ENCODE measurements at places on chromosomes 1 and 21.

DNA sequence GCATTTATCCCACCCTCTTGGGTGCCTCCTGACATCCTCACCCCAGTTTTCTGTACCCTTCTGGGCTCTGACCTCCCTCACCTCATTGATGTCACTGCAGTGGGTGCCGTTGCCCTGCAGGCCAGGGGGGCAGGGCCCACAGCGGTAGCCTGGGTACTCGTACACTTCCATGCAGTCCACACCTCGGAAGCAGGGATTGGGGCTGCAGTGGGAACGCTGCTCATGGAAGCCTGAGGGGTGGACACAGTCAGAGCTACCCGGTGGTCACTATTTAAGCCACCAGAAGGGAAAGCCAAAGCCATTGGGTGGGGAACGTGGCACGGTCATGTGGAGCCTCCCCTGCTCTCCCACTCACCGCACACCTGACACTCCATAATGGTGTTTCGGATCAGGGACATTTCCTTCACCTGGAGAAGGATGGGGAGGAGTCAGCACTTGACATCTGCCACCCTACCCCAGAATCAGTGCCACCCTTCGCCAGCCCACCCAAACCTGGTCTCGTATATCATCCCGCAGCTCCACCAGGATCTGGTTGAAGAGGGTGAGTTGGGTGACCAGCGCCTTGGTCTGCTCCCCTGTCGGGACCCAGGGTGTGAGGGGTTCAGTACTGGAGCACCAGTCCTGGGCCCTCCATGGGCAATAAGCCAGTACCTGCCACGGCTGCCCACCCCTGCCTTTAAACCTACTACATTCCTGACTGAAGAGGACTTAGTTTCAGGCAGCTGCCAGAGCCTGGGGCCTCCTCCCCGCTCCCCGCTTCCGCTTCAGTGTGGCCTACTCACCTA, 4.8 kb downstream of the THBS3 start:
- no peak for DNase-seq

DNA sequence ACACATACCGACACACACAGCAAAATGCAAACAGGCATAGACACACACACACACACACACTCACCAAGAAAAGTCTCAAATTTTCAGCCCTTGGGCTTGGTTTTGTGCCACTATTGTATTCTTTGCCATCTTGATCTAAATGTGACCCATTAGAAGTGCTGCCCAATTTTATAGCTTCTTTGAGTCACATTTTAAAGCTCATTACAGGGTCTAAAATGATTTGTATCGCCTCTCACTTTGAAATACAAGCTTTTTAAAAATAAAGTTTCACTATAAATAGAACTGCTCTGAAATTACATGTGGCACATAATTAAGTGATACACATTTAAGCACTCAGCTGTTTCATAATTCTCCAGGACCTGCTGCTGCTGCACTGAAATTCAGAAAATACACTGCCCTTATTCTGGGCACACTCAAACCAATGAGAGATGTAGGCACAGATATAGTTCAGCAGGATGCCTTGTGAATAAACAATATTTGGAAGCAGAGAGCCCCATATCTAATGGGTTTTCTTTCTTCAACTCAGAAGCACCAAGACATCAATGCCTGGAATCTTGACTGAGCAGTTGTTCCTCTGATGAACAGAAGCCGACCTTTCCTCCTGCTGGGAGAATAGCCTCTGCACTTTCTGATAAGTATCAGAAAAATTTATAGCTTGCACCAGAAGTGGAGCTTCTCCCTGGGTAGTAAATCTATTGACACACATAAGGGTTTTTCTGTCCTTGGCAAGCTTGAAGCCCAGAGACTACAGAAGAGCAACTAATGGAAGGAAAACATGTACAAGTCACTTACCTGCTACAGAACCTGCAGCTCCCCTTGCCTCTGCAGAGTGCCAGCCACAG, 37.0 kb upstream of the PLPPR4 start:
- no peak for DNase-seq

DNA sequence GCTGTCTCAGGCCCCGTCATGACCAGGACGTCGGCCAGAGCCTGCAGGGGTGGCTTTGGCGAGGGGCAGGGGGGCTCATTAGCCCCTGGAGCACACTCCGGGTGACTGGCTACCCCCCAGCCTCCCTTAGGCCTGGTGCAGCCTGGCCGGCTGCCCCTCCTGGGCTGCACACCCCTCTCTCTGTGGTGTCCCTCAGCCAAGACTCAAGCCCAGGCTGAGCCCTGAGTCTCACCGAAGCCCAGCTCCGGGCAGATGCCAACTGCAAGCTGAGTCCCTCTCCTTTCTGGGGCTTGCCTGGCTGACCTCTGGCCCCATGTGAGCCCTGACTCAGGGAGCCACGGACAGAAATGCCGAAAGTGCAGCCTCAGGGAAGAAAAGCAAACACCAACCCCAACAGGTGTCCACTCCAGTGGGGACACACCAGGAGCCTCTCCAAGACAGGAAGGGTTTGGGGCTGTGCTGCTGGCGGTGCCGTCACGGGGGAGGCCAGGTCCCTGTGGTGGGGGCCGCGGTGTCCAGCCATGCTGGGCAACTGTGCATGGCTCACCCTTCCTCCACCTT, 5.3 kb upstream of the IBA57 start:
- DNase-seq: no peak

- DNase-seq: no peak
Observed at GRCh38 chr1:186059752-186060151, 315.3 kb downstream of the TPR start.

DNA sequence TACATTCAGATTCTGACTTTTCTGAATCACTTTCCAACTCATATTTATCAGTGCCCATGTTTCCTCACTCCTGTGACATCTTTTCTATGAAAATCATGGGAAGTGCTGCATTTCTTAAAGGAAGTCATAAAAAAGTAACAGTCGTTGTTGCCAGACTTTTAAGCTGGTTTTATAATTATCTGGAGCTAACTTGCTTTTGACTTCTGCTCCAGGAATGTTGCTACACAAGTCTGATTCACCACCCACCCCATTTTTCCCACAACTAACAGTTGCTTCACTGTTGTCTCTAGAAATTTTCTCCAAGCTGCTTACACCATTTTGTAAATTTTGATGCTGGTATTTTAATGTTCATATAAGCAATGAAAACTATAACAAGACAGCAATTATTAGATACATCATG, 12.2 kb downstream of the FCRLB start:
- DNase-seq: no peak

GRCh38 chr1:63784489-63785390, 10.9 kb downstream of the ROR1 start:
- DNase-seq: no peak

DNA sequence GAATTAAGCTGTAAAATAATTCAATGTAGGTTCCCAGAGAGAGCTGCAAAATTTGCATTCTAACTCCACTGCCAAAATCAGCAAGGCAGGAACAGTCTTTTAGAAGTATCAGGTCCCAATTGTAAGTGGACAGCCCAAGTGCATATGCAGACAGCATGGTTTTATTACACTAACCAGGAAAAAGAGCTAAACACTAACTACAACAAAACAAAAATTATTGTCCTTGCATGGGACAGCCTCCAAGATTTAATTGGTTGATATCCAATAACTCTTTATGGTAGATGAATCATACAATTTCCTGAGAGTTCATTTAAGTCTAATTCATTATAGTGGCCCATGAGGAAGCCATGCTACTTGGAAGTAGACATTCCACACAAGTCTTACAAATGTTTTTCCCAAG, 154.3 kb upstream of the ZNF648 start:
- DNase-seq: no peak

DNA sequence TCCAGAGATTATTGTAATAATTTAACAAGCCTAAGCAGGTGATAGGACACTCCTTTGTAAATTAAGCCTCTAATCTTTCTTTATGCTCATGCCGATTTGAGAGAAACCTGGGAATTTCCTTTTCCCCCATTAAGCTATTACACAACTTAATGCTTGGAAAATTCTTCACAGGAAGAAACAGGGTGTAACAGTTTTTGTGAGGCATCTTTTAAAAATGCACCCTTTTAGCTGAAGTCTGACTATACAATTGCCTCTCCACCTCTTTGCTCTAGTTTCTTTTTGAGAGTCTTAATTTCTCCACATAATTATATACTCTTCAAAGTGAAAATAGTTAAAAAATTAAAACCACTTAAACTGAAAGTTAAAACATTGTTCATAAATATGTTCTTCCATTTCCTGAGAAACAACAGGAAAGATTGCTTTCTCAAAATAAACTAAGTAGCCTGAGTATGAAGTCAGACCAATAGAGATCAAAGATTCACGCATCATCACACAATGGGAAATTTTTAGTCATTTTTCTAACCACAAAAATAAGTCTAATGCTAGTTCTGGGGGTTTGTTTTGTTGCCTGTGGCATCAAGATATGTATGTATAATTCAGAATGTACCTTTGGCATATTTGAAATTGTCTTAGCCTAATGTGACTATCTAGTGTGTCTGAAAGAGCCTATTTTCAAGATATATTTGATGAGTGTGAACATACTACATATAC, 34.7 kb downstream of the LRRC8D start:
- DNase-seq: no peak

- DNase-seq: no peak
Observed at GRCh38 chr1:192810253-192810880, 1.5 kb downstream of the RGS2 start.

DNA sequence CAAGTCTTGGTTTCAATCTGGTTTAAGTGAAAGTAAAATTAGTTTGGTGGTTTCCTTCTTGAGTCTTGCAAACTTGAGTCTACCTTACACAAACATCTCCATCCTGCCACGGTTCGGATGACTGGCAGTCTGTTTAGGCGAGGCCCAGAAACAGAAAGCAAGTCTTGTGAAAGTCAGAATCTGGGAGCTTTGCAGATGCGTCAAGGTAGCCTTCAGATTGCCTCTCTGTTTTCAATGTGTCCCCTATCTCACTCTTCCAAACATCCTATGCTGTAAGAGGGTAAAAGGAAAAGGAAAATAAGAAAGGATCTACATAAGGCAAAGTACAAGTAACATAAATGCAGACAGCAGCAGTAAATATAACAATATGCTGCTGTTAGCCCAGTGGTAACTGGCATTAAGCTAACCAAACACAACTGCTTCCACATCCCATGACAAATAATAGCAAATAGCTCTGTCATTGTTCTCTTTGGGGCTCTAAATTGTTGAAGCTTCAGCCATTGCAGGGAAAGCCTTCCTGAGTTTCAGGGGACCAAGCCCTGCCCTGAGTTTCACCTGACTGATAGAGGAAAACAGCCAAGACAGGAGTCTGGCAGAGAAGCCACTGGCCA, 26.2 kb upstream of the C1orf105 start:
- DNase-seq: no peak

GRCh38 chr1:17588048-17588871, 48.8 kb downstream of the ARHGEF10L start:
- DNase-seq: no peak

GRCh38 chr1:174266476-174266875, 107.2 kb downstream of the RABGAP1L start:
- no peak for DNase-seq

- no peak for DNase-seq
Observed at GRCh38 chr1:171438441-171438840, 46.9 kb upstream of the PRRC2C start.

GRCh38 chr1:168613691-168614231, 37.4 kb downstream of the XCL1 start:
- DNase-seq: no peak

- no peak for DNase-seq
Observed at GRCh38 chr1:3956527-3957170, 56.6 kb upstream of the C1orf174 start.

- DNase-seq: peak; percentile 15
Observed at GRCh38 chr1:231866392-231867331, 240.1 kb downstream of the DISC1 start.

DNA sequence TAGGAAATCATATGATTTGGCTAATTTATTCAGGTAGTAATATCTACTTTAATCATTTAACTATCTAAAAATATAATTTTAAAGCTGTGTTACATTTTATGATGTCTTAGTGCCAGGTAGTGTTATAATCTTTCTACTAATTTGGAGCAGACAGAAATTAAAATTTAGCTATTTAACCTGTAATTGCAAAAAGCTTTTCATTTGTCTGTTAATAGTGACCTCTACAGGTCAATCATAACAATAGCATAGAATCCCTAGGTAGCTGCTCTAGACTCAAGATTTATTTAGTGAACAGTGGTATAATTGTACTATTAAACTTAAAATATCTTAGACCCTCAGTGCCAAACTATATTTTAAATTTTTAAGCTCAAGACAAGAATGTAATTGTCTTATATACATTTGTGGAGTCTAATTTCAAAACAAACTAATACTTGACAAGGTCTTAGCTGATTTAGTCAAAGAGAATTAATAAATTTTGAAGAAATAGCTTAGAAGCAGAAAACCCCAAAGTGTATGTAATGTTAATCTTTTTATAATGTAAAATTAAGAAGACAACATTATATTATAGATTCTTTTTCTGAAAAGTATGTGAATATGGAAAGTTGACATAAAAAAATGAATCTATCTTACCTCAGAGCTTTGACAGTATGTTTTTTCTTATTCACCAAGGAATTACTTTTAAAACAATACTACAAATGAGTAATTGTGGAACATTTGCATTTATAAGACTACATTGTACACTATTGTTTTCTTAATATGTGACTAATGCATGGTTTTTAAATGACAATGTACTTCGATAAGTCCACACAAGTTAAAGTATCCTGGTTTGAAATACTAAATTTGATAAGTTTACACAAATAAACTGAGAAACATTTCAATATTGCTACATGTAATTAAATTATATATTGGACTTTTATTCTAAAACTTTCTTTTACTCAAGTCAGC, 64.1 kb upstream of the RNPC3 start:
- no peak for DNase-seq

- no peak for DNase-seq
Observed at GRCh38 chr21:33668180-33668579, 25.9 kb downstream of the ITSN1 start.

DNA sequence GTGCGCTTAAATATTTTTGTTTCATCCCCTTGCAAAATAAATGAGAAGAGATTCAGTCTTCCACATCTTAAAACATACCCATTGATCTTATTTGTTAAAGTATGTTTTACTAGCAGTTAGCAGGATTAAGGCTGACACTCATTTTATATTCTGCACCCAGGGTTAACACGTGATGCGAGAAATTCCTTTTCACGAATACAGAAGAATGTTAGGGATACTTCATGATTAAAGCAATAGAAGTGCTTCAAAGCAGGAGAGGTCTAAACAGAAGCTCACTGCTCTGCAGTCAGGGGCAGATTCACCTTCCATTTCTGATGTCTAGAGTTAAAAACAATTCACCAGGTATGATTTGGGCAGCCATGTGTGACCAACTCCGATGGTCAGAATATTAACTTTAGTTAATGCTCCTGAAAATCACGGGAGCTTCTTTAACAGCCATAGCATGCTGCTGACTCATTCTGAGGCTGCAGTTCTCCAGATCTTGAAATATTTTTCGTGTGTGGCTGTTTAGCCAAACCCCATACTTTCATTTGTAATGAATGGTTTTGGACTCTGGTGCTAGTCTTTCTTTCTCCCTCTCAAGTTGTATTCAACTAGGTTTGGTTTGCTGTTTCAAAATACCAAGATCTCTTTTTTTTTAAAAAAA, 19.7 kb downstream of the BCAR3 start:
- no peak for DNase-seq

DNA sequence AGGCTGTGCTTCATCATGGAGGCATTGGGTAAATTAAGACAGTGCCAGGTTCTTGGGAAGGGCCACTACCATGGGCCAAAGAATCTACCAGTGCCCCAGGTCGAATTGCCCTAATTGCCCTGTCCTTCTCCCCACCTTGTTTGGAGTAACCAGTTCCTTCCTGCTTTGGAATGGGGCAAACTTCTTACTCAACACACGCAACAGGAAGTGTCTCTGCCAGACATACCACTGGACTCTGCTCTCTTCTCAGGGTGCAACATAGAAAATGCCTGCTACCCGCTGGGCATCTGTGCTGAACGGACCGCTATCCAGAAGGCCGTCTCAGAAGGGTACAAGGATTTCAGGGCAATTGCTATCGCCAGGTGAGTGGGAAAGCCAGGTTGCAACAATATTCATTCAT, 15.8 kb downstream of the CDA start:
- DNase-seq: no peak

Measured in cerebellar nuclear complex (tissue), 1 donor.